Astrocyte (in vitro differentiated cells and primary cell): ENCODE measurements at places on chromosomes 1 and 21. TPM values are rescaled to one million over a fixed set of nuclear protein-coding genes. Genes with fewer than 3 reads are reported as not detected.

FCMR gene
- 0.55 and 0.73 TPM in 2 replicates for total RNA-seq

ZP4 gene
- 0.27 and 0.31 TPM in 2 replicates for total RNA-seq

GPR3 gene
- total RNA-seq: 0.75 and 0.86 TPM in 2 replicates

HSD17B7 gene
- 8.0 and 10.9 TPM in 2 replicates for total RNA-seq

GSTM5 gene
- not detected in 2 replicates for total RNA-seq

HSPG2 gene
- 249 and 262 TPM in 2 replicates for total RNA-seq

CD5L gene
- total RNA-seq: not detected in 2 replicates

ACBD3 gene
- total RNA-seq: 66.7 and 69.4 TPM in 2 replicates

SERPINC1 gene
- not detected in 2 replicates for total RNA-seq

DNA sequence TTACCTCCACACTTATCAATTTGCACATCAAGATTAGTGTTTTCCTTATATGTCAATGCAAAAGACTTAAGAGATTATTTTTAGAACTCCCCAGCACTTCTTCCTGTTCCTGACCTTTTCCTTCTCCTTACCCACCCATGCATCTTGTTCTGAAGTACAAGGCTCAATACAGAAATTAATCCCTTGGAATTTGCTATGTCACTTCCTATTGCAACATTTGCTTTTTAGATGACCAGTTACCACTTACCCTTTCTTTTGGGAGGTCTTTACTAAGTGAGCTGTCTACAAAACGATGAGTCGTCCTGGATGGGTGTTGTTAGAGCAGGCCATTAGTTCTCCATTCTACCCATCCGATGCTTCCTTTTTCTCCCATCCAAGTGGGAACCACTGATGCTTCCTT, 221.2 kb downstream of the FMN2 start:
- no peaks in the 10 kb centered on the region for H3K27me3 ChIP-seq
- peak; percentile 90 for DNase-seq
- peaks cover 8% of the 10 kb centered on the region for H3K4me1 ChIP-seq
- H3K4me3 ChIP-seq: no peak overlapping the region
- no peaks in the 10 kb centered on the region for H3K36me3 ChIP-seq

DNA sequence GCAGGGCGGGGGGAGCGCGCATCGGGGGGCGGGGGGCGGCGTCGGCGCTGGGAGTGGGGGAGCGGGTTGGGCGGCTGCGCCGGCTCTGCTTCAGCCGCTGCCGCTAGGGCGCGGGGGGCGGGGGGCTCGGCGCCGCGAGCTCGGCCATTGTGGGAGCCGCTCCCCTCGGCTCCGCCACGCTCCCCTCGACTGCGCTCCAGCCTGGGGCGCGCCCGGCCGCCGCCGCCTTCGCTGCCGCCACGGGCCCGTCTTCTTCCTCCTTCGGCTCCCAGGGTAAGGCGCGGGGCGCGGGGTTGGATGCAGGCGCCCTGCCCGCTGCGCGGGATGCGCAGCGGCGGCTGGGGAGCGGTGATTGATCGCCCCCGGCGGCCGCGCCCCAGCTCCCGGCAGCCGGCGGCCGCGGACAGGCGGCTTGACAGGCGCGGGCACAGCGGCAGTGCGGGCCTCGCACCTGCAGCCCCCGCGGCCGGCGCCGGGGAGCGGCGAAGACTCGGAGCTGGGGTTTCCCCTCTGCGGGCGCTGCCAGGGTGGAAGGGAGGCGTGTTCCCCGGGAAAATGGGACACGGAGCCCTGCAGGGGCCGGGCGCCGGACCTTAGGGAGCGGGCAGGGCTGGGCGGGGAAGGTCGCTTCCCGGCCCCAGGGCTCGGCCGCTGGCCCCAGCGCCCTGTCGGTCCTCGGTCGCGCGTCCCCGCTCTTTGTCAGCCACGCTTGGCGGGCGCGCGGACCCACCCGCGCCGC, 55.3 kb downstream of the NDUFS5 start:
- H3K27ac ChIP-seq: no peak overlapping the region
- no peaks in the 10 kb centered on the region for H3K36me3 ChIP-seq
- peaks cover 4% of the 10 kb centered on the region for H3K4me1 ChIP-seq
- DNase-seq: no peak
- H3K4me3 ChIP-seq: peak overlapping the region; percentile 54

GRCh38 chr1:3084726-3085125, 15.7 kb downstream of the PRDM16 start:
- peaks cover 1% of the 10 kb centered on the region for H3K4me1 ChIP-seq
- H3K36me3 ChIP-seq: no peaks in the 10 kb centered on the region
- H3K27ac ChIP-seq: no peak overlapping the region
- no peak for DNase-seq
- no peak overlapping the region for H3K4me3 ChIP-seq

- DNase-seq: peak; percentile 83
- H3K27ac ChIP-seq: no peak overlapping the region
- peaks cover 12% of the 10 kb centered on the region for H3K4me1 ChIP-seq
- no peaks in the 10 kb centered on the region for H3K36me3 ChIP-seq
- H3K4me3 ChIP-seq: no peak overlapping the region
Measured at GRCh38 chr1:234697015-234697414, 87.0 kb upstream of the IRF2BP2 start.

GRCh38 chr1:69702085-69702484, 134.4 kb downstream of the LRRC7 start:
- H3K27ac ChIP-seq: no peak overlapping the region
- H3K27me3 ChIP-seq: no peaks in the 10 kb centered on the region
- H3K36me3 ChIP-seq: no peaks in the 10 kb centered on the region
- DNase-seq: no peak
- no peaks in the 10 kb centered on the region for H3K4me1 ChIP-seq

DNA sequence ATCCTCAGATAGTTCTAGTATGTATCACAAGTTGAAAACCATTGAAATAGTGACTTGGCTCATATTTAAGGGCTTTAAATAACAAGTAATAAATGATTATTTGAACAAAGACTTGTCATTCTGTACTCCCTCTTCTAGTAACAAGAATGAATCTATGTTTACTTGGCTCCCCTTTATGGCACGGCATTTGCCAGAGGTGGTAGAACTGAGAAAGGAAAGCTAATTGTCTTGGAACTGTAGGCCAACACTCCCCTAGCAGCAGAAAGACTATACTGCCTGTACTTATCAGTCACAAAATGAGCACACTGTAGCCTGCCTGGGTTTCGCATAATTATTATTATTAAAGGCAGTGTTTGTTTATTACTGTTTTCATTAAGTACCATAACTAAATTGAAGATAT, 29.6 kb upstream of the SMYD2 start:
- no peaks in the 10 kb centered on the region for H3K36me3 ChIP-seq
- no peaks in the 10 kb centered on the region for H3K27me3 ChIP-seq
- H3K27ac ChIP-seq: no peak overlapping the region

- peak; percentile 56 for DNase-seq
- H3K27me3 ChIP-seq: no peaks in the 10 kb centered on the region
- no peak overlapping the region for H3K4me3 ChIP-seq
- peaks cover 12% of the 10 kb centered on the region for H3K4me1 ChIP-seq
Measured at GRCh38 chr1:225631021-225631663, 21.8 kb downstream of the ENAH start.

GRCh38 chr1:102724741-102725140, 383.6 kb downstream of the COL11A1 start:
- no peak overlapping the region for H3K27ac ChIP-seq
- H3K36me3 ChIP-seq: no peaks in the 10 kb centered on the region
- H3K4me3 ChIP-seq: no peak overlapping the region
- DNase-seq: no peak

- no peaks in the 10 kb centered on the region for H3K4me1 ChIP-seq
- H3K4me3 ChIP-seq: no peak overlapping the region
- H3K27ac ChIP-seq: peak overlapping the region; percentile 17
- H3K27me3 ChIP-seq: no peaks in the 10 kb centered on the region
Measured at GRCh38 chr1:238606457-238606856, 715.7 kb upstream of the ZP4 start.

DNA sequence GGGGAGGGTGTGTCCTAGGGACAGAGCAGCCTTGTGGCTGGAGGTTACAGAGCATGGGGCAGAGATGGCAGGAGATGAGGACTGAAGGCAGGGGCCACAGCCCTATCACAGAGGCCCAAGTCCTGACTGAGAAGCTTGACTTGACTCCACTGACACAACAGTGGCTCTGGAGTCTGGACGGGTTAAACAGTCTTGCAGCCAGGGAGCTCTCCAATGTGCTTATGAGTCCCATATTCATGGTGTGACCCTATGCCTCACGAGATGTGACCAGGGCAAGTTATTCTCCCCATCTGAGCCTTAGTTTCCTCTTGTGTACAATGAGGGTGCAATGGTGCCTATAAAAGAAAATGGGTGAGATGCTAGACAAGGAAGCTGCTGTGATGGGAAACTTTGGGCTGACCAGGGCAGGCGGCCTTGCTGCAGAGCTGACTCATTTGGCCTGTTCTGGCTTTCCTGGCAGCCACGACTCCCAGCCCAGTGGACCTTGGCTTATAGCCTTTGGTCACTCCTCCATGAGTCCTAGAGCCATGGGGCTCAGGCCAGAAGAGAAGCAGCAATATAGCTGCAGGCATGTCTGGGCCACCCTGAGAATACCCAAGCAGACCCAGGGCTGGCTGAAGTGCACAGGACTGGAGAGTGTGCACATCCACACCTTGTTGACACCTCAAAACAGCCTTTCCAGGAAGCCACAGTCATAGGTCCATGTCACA, 2.8 kb upstream of the TTC22 start:
- H3K36me3 ChIP-seq: no peaks in the 10 kb centered on the region
- no peak overlapping the region for H3K4me3 ChIP-seq
- H3K4me1 ChIP-seq: peaks cover 7% of the 10 kb centered on the region
- H3K27ac ChIP-seq: no peak overlapping the region

DNA sequence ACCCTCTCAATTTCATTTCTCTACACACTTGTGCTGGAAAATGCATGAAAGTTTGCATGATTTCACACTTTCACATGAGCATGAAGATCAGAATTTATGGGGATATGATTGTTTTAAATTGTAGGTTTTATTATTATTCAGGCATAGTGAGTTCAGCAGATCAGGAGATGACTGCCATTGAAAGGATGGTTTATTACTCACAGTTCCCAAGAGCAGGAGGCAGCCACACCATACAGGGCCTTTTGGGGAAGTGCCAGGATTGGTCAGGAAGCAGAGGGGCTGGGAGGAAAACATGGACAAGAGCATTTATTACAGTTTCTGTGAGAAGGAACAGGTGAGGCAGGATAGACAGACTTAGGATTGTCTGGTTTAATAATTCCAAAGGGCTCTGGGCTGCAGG, 114.6 kb upstream of the KCNJ15 start:
- no peak overlapping the region for H3K4me3 ChIP-seq
- no peaks in the 10 kb centered on the region for H3K4me1 ChIP-seq
- no peak for DNase-seq

DNA sequence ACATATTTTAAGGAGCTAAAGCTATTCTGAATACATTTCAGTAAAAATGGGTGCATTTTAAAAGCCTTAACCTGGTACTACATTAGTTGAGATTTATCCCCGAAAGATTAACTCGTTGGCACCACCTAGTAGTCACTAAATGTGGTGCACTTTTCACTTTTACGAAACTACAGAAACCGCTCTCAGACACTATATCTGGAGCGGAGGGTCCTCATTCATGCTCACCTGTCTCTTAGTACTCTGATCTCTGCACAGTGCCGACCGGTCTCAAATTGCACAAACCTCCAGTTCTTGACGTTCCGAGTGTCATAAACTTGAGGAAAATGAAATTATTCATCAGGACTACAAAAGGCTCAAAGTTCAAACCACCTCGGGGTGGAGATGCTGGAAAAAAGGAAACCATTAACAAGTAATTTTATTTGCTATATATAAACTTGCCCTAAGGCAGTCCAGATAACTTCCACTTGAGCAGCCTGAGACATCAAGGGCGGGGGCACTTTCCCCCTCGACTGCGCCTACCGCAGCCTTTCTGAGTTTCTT, 722 bp downstream of the LZIC start:
- DNase-seq: peak; percentile 42
- no peaks in the 10 kb centered on the region for H3K4me1 ChIP-seq
- H3K36me3 ChIP-seq: peaks cover 2% of the 10 kb centered on the region
- H3K4me3 ChIP-seq: peak overlapping the region; percentile 94
- H3K27ac ChIP-seq: peak overlapping the region; percentile 85

DNA sequence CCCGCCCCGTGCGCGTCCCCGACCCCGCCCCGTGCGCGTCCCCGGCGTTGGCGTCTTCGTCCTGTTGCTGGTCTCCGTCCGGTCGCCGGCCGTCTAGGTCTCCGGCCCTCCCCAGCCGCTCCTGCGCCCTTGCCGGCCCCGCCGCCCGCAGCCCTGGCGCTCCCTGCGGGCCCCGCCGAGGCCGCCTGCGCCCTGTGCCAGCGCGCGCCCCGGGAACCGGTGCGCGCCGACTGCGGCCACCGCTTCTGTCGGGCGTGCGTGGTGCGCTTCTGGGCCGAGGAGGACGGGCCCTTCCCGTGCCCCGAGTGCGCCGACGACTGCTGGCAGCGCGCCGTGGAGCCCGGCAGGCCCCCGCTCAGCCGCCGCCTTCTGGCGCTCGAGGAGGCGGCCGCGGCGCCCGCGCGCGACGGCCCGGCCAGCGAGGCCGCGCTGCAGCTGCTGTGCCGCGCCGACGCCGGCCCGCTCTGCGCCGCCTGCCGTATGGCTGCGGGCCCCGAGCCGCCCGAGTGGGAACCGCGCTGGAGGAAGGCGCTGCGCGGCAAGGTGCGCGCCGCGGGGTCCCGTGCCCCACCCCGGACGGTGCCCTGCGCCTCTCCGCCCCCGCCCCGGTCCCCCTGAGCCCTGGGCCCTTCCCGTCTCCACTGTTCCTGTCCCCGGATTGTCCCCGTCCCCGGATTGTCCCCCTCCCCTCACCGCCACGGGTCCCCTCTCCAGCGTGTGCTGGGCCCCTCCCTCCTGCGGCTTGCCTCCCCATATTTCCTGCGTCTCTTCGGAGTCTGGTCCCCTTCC, at the start of gene RNF187:
RNF187 (plus strand) TSS at position 47 of the 789 bp plus-strand sequence.
- peaks cover 9% of the 10 kb centered on the region for H3K4me1 ChIP-seq
- no peak for DNase-seq

GRCh38 chr1:71101839-71102376, 21.1 kb upstream of the ZRANB2 start:
- no peaks in the 10 kb centered on the region for H3K4me1 ChIP-seq
- DNase-seq: no peak
- no peak overlapping the region for H3K4me3 ChIP-seq
